Activated gamma-delta T cell treated with anti-CD3 and anti-CD28 coated beads, Interleukin-2, amount 50 U/mL, for 16 hours (primary cell): ENCODE measurements at places on chromosomes 4 and X.

DNA sequence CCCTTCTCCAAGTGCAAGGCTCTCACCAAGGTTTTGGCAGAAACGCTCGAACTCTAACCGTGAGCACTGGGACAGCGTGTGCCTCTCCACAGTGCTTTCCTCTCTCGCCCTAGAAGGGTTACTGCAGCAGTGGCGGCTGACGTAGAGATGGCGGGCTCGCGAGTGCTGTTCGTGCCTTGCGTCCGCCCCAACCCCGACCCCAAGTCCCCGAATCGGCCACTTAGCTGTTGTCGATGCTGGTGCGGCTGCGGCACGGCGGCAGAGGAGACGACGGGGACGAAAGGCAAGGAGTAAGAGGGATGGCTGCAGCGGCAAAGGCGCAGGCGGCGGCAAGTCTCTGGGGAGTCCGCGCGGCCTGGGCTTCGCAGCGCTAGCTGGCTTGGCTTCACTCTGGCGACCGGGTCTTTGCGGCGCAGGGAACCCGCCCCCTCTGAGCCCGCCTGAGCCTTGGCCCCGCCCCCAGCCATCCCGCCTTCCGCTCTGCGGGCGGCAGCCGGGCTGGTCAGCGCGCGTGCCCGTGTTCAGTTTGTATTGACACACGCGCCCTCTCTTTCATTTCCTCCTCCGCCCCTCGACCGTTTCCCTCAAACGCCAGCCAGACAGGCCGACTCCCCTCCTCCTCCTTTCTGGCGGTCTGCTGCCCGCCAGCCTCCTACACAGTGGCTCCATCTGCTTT, at the start of gene SPIN4:
TSS of gene SPIN4 (minus strand) at position 392 of the 676 bp plus-strand sequence. CDS start 513 bp downstream, outside the sequence.
- peak; percentile 40 for DNase-seq

GRCh38 chrX:53223955-53224859, 800 bp downstream of the KDM5C start:
- DNase-seq, result no peak

DNA sequence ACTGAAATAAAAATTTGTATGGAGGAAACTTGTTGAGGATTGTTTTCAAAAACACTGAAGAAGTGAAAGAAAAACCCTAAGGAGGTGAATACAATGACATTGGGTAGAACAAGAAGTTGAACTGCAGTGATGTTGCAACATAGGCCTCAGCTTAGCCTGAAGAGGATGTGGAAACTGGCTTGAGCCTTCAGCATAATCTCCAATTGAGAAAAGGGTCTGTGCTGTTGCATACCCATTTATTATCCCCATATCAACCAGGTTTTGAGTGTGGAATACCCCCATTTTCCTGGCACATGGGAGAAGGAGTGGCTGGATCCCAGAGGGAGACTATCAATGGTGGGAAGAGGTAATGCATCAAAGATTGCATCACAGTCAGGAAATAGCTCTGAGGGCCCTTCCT, 695.0 kb upstream of the HS3ST1 start:
- DNase-seq, result no peak

DNA sequence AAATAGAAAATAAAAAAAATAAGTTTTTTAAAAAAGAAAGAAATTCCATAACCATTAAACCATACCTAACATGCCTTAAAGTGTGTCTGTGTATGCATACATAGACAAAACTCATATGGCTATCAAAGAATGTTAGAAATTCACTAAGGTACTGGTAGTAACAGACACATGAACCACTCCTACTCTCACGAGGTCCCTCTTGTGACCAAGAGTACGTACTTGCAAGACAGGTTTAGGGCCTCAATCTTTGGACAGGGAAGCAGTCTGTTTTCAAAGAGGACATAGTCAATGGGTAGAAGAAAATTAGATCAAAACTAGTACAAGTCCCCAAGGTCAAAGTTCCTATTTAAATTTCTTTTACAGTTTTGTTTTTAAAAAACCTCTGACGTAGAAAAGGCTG, 117.3 kb downstream of the CHM start:
- no peak for DNase-seq

DNA sequence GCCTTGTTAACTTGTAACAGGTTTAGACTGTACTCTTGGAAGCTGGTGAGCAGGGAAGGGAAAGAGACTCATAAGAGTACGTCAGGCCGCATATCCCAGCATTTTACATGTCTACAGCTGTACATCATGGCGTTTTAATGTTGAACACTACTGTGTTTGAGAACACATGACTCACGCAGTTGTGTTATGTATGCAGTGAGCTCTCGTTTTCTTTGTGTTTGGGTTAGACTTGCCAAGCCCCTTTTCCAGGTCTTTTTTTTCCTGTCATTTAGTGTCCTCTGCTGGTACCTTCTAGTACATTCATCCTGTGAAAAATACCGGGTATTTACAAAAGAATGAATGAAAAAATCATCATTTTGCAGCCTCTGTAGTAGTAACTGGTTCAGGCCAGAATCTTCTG, 35.3 kb downstream of the SMS start:
- no peak for DNase-seq

GRCh38 chrX:40154853-40155588, 57.3 kb upstream of the BCOR start:
- DNase-seq, result no peak

DNA sequence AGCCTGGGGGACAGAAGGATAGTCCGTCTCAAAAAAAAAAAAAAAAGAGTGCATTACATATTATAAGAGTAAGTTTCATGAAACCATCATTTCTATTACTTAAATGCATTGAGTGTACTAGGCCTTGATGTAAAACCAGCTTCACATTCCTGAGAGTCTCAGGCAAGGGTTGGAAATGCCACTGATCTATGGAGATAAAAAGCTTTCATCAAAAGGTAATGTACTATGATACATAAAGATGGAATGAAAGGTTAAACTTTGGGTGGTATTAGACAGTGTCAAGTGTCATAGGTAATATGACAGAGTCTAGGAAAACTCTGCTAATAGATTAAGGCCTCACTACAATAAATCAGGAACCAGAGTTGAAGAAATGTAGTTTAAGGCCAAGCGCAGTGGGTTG, 7.4 kb downstream of the CFAP97 start:
- DNase-seq, result no peak

DNA sequence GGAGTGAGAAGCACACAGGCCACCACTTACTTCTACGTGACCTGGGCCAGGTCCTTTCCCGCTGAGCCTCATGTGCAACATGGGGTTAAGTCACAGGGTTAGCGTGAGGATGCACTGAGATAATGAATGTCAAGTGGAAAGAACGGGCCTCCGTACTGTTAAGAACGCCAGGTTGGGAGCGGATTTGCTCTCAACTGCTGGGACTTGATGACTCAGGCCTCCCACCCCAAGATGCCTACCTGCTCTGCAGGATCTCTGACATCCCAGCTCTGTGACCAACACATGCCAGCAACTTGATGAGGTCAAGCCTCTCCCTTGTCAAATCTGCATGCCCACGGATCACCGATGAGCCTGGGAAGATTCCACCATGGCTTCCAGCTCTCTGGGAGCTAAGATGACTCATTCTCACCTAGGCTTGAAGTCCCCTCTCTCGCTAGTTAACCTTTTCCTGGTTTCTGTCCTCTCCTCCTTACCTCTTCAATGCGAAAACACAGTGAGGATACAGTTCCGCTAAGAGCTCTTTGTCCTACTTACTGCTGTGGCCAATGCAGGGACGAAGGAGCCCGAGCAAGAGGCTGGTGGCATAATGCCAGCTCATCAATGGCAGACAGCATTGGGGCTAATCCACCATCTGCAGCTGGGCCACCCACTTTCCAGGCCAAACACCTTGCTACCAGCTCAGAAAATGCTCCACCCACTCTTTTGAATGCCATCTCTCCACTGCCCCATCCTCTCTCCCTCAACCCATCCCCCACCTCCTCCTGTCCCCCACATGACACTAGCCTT, 67.6 kb downstream of the PJA1 start:
- no peak for DNase-seq

DNA sequence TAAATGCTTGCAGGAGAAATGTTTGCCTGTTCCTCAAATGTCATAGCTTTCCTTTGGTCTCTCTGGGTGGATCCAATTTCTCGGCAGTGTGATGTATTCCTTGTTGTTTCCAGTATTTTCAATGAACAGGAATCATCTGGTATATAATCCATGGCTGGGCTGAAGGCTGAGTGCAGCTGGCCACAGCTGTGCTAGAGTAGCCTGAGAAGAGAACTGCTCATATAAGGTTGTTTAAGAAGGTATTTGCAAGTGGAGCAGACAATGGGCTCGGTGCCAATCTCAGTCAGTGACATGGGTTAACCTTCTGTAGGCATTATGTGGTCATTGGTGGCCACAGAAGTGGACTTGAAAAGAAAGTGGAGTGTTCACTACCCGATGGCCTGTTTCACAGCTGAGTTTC, 390.3 kb downstream of the SPRY1 start:
- no peak for DNase-seq

DNA sequence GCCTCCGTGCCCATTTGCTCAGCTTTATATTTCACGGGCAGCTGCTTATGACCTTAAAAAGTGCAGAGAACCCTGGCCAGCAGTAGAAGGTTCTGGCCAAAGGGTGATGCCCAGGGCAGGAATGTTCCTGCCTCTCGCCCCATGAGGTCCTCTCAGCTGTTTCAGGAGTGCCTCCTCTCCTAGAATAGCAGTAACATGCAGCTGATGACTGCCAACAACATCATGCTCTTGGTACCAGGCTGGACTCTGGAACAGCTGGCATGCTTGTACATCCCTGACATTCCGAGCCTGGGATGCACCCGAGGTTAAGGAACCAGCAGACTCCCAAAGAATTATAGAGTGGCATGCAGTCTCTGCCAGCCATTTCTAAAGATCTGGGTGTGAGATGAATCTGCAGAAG, 11.7 kb upstream of the TENM3 start:
- DNase-seq, result no peak

GRCh38 chr4:152021788-152022438, 261.1 kb upstream of the GATB start:
- DNase-seq, result no peak

DNA sequence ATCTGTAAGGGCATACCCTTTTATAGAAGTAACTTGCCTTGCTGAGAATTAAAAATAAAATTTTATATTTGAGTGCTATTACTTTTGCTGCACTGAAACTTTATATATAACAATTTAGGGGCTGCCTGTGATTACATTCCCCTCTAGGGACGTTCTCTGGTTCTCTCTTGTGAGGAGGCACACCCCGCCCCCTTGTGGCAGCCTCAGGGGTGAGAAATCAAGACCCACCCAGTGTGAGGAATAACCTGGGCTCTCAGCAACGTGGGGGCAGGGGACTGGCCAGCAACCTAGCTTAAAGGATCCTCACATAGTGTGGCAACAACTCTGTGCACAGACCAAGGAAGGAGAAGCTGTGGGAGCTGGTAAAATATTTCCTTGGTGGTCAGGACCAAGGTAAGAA, 43.7 kb downstream of the MAGEA9 start:
- DNase-seq, result peak; percentile 36

DNA sequence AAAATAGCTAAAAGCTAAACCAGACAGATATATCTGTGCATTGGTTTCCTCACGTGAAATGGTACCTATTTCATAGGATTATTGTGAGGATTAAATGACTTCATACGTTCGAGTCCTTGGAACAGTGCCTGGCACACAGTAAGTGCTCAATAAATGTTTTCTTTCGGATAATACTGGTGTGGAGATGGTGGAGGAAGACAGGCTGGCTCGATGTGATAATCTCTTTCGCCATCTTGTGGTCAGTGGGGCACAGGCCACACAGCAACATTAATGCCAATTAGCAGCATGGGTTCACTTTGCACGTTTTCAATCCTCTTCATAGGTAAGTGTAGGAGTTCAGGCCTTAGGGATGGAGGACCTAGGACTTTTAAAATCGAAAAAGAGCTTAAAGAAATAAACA, 9.3 kb downstream of the PAGE4 start:
- DNase-seq, result no peak

GRCh38 chr4:41644288-41644914, 104.1 kb downstream of the PHOX2B start:
- no peak for DNase-seq

- DNase-seq, result no peak
These were observed 54.6 kb downstream of the DDX3X start for GRCh38 chrX:41388543-41388942.

DNA sequence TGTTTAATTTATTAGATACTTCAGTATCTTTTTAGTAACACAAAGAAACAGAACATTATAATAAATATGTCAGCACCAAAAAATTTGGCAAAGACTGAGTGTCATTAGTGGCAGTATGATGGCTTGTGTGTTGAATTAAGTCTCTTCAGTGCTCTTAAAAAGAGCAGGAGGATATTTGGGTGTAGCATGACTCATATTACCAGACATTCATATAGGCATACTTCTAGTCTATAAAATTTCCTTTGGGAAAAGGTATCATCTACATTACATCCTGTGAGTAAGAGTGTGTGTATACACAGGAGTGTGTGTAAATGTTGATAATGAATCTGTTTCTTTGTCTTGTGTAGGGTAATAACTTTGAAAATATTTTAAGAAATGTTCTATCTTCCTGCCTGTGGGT, 135.7 kb downstream of the CNKSR2 start:
- DNase-seq, result no peak

- DNase-seq, result no peak
These were observed at the start of gene NEXMIF for GRCh38 chrX:74925225-74926088. TSS of gene NEXMIF (minus strand) at chrX:74925452.

DNA sequence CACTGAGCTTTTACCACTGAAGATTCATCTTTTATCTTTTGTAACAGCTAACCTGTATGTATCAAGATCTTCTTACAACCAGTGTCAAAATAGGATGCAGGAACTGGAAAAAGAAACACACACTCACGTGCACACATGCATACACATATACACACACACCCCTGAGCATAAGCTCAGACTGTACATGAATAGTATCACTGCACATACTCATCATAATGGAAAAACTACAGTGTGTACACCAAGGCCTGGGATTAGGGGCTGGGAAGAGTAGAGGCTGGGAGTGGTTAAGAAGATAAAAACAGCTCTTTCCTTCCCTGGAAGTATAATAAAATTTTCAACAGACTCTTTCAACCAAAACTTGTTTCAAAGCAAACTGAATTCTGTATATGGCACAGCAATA, 73.4 kb downstream of the RELL1 start:
- no peak for DNase-seq

GRCh38 chr4:176769514-176769913, 23.2 kb downstream of the VEGFC start:
- no peak for DNase-seq

- no peak for DNase-seq
These were observed 437.5 kb upstream of the FGF16 start for GRCh38 chrX:77009691-77010090.

DNA sequence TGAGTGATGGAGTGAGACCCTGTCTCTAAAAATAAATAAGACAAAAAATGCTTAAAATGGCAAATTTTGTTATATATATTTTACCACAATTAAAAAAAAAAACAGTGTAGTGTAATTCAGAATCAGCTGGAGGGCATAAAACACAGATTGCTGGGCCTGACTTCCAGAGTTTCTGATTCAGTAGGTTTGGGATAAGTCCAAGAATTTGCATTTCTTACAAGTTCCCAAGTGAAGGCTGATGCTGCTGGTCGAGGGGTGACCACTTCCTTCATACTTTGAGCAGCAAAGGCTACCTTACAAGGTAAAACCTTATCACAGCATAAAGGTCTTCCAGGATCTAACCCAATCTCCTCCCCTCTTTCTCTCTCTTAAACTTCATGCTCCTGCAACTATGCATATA, 40.7 kb downstream of the KLHL8 start:
- DNase-seq, result no peak

GRCh38 chrX:135393051-135393450, 28.7 kb upstream of the SMIM10L2A start:
- no peak for DNase-seq

GRCh38 chr4:38504396-38504715, 159.6 kb upstream of the KLF3 start:
- DNase-seq, result no peak

GRCh38 chr4:182776376-182777105, 140.6 kb downstream of the DCTD start:
- DNase-seq, result no peak
